Aorta (tissue), 5 donors: ENCODE measurements at places on chromosomes 16 and 17.

- no peak for DNase-seq
Measured at GRCh38 chr17:43467981-43468581, 15.7 kb upstream of the DHX8 start.

GRCh38 chr17:17749921-17750320 is 68.7 kb downstream of the RAI1 start:
- DNase-seq: peak; percentile 66

GRCh38 chr17:80082403-80083135 is 18.8 kb upstream of the GAA start:
- no peak for DNase-seq

DNA sequence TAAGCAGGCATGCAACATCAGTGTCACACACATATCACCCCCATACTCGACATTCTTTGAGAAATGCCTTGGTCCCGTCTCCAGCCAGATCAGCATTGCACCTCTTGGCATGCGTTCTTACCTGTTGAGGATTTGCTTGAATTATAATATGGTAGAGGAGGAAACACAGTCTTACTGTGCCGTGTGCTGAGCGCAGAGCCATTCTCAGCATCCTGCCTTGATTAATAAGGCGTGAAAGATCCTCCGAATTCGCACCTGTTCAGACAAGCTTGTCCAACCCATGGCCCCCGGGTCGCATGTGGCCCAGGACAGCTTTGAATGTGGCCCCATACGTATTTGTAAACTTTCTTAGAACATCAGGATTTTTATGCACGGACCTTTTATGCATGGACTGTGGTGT is 408.1 kb downstream of the WWOX start:
- no peak for DNase-seq

GRCh38 chr17:76076146-76076764 is 1.7 kb downstream of the GALR2 start:
- DNase-seq: no peak

DNA sequence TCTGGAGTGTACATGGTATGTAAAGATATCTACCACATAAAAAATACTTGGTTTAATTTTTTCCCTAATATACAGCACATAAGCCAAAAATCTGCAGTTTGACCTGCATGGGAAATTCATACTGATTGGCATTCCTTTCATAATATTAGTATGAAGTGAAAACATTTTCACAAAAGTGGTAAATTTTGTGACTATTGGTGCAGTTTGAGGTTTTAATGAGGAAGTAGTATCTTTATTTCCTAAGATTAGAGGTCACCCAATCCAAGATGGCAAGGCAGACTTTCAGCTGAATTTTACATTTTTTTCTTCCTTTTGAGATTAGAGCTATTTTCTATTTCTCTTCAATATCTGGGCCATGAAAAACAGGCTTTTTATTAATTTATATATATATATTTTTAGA is 21.2 kb downstream of the METTL9 start:
- DNase-seq: no peak

- DNase-seq: no peak
Measured at GRCh38 chr16:5837007-5837670, 739.5 kb upstream of the EEF2KMT start.

- DNase-seq: no peak
Measured at GRCh38 chr17:20114466-20114865, 105.3 kb downstream of the SPECC1 start.

GRCh38 chr16:19532601-19533000 is 8.9 kb downstream of the CCP110 start:
- DNase-seq: no peak

- DNase-seq: no peak
Measured at GRCh38 chr16:64615630-64616280, 506.1 kb downstream of the CDH11 start.

- no peak for DNase-seq
Measured at GRCh38 chr17:38333635-38334295, 10.0 kb downstream of the GPR179 start.

GRCh38 chr17:60311936-60312335 is 80.0 kb downstream of the USP32 start:
- DNase-seq: no peak

DNA sequence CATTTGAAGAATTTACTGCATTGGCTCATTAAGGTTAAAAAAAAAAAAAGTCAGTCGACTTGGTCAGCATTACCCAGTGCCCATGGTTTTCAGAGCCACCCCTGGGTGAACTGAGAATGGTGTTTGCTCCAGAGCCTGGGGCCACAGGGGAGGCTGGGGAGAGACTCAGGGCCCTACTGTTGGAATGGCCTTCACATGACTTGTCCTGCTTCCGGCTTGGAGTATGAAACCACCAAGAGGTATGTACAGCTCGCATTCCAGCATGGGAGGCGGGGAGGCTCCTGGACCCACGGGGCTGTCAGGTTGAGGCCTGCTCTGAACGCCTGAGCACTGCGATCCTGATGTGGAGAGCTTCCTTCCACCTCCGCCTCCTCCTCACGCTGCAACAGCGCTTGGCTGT is 36.8 kb downstream of the MSI2 start:
- no peak for DNase-seq

- no peak for DNase-seq
Measured at GRCh38 chr16:66277311-66278070, 89.0 kb upstream of the CDH5 start.
